ENCODE measurements at places on chromosomes 6 and 20.
A peak's percentile ranks its signal among the peaks of the same experiment; 100 is the strongest.

GRCh38 chr20:63096681-63097335, 90.0 kb upstream of the BHLHE23 start:
- peak; percentile 15 for DNase-seq

DNA sequence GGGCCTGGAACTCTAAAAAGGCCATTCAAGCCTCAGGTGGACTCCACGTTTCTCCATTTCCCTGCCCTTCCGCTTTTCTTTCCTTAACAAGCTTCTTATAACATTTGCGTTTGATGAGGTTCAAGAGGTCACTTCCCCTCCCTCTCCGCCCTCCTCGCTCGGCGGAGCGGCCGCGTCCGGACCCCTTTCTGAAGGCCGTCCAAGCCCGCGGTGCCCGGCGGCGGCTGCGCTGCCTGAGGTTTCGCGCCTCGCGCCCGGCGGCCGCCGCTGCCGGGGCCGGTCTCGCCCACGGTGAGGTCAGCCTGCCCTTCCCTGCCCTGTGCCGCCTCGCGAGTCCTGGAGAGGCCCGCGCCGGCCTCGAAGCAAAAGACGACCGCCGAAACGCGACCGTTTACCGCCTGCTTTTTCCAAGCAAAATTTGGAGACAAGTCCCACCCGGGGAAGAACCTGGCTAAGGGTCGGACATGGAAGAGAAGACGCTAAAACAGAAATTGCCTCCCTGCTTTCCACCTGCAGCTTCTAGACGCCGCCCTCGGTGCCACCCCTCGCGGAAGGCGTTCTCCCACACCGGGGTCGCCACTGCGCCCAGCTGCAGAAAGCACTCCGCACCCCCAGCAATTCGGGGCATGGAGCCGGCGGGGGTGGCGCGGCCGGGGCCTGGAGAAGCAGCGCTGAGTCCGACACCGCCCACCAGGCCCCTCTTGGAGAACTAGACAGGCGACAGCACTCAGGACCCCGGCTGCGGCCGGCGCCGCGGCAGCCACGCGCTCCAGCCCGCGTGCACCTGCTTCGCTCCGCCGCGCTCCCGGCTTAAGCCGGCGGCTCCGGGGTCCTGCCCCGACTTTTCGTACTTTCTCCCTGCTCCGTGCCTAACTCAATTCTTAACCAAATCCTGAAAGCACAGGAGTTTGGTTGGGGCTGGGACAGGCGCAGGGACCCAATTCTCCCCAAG, 11.0 kb upstream of the FOXF2 start:
- no peak for DNase-seq

DNA sequence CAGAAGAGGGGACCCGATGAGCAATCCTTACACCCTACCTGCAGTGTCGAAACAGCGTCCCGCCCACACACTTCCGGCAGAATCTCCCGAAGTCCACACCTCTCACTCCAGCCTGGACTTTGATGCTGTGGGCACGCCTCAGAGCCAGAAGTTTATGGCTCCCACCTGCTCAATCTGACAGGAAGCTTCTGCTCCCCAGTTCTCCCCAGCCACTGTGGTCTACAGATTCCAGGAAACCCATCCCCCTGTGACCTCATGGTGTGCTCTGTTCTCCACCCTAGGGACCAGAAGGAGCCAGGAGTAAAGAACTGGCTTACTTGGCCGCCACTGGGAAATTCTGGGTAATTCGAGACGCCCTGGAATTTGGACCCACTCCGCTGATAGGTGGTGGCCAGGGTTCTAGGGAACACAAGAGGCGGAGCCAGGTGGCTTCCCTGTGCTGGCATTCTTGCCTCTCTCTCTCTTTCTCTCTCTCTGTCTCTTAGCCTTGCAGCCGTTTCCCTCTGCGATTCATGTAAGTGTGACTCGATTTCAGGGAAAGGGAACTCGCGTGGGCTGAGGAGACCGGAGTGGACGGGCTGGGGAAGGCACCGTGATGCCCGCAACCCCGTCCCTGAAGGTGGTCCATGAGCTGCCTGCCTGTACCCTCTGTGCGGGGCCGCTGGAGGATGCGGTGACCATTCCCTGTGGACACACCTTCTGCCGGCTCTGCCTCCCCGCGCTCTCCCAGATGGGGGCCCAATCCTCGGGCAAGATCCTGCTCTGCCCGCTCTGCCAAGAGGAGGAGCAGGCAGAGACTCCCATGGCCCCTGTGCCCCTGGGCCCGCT, at the start of gene TRIM15:
TSS of gene TRIM15 (plus strand) at position 457 of the 828 bp plus-strand sequence. CDS start at position 596, 139 bp downstream.
- DNase-seq = no peak

DNA sequence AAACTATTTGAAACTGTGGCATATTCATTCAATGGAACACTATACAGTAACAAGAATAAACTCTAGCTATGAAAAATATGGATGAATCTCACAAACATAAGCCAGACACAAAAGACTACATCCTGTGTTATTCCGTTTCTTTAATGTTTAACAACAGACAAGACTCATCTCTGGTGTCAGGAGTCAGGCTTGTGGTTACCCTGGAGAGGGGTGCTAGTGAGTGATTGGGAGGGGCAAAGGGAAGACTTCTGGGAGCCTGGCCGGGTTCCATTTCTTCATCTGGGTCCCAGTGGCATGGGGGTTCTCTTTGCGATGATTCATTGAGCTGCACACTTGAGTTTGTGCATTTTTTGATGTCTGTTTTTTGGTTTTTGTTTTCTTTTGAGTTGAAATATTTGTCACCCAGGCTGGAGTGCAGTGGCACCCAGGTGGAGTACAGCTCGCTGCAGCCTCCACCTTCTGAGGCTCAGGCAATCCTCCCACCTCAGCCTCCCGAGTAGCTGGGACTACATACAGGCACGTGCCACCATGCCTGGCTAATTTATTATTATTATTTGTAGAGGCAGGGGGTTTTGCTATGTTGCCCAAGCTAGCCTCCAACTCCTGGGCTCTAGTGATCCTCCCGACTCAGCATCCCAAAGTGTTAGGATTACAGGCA, 21.2 kb upstream of the TTPAL start:
- no peak for DNase-seq

- DNase-seq = no peak
Observed at GRCh38 chr20:6680854-6681253, 86.6 kb upstream of the BMP2 start.

GRCh38 chr6:39924283-39924682, 10.0 kb downstream of the MOCS1 start:
- DNase-seq = no peak

- DNase-seq = no peak
Observed at GRCh38 chr20:31689141-31689540, 33.5 kb downstream of the BCL2L1 start.

- DNase-seq = no peak
Observed at GRCh38 chr6:47022191-47022590, 19.9 kb downstream of the ADGRF1 start.

- no peak for DNase-seq
Observed at GRCh38 chr20:11168026-11168425, 494.2 kb upstream of the JAG1 start.

DNA sequence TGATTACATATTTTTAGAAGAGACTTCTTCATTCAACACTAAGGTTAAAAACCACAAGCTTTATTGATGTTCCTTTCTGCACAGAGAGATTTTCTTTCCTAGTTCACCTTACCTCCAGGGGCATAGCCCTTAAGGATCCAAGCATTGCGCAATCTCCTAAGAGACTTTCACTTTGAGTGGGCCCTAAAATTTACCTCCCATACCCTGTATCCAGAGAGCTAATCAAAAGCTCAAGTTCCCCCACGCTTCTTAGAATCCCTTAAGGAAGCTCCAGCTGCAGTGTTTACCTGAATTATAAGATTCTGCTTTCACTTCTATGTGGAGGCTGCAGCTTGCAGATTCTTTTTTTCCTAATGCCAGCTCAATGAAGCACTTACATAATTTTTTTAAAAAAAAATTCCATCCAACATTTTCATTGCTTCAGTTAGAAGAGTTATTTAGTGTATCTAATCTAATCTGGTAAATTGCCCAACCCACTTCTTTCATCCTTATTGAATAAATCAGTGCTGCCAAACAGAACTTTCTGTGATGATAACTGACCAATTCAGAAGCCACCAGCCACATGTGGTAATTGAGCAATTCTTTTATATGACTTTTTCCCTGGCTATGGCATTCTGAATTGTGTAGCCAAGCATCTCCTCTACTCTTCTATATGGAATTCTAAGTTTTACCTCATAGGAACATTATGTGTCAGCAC, 24.6 kb upstream of the SPTLC3 start:
- DNase-seq = no peak

GRCh38 chr6:89260832-89261231, 43.7 kb upstream of the GABRR1 start:
- DNase-seq = no peak

- no peak for DNase-seq
Observed at GRCh38 chr20:6121504-6121903, 1.3 kb downstream of the FERMT1 start.

GRCh38 chr20:12773936-12774335, 234.8 kb upstream of the SPTLC3 start:
- no peak for DNase-seq

GRCh38 chr6:156980948-156981347, 203.8 kb downstream of the ARID1B start:
- DNase-seq = no peak

DNA sequence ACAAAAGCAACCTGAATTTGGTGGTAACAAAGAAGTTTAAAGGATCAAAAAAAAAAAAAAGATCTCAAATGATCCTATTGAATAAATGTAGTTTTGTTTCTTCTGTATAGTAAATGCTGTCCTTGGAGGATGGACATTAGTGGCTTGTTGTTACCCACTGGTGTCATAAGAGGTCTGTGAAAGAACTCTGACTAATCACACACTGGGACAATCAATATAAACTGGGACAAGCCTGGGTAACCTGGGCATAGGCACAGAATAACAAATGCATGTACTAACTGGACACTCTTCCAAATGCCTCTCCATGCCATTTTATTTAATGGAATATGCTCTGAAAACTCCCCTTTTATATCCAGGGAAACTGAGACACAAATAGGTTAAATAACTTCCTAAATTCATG, 241.4 kb downstream of the DOK5 start:
- DNase-seq = no peak

GRCh38 chr6:22112461-22112860, 184.4 kb downstream of the PRL start:
- no peak for DNase-seq

GRCh38 chr20:543369-544152, at the start of gene CSNK2A1:
CSNK2A1 (minus strand) TSS chr20:543790; CDS start chr20:508551, 35,239 bp downstream.
- DNase-seq = peak; percentile 98

- DNase-seq = no peak
Observed at GRCh38 chr6:149190224-149190831, 127.2 kb upstream of the TAB2 start.

DNA sequence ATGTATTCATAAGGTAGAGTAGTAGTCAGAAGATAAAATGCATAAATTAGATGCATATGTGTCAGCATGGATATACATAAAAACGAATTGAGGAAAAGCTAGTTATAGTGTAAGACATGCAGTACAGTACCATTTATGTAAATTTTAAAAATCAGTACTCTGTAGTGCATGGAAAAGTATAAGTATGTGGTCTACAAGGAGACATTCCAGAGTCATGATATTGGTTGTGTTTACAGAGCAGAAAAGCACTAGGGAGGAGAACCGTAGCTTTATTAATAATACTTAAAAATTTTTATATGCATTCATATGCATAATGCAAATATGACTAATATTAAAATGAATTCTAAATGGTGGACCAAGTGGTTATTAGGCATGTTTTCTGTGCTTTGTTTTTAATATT, 220.0 kb downstream of the ZFAND3 start:
- DNase-seq = no peak

GRCh38 chr6:108585359-108585758, 24.6 kb downstream of the FOXO3 start:
- no peak for DNase-seq

DNA sequence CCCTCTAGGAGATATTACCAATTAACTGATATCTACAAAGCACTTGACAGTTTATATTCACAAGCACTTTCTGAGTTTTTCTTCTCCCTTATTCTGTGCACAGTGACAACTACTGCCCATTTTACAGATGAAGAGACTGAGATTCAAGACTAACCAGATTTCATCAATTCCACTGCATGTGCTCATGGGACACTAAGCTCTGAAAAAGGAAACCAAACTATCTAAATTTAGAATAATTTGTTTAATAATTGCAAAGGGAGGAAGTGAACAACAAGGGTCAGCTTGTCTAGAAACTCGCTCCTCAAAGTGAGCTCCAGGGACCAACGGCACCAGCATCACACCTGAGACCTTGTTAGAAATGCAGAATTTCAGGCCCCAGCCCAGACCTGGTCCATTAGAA, 50.8 kb upstream of the MYLIP start:
- DNase-seq = no peak

- no peak for DNase-seq
Observed at GRCh38 chr20:20518263-20518662, 150.4 kb downstream of the INSM1 start.

GRCh38 chr6:31952140-31952805, 6.4 kb downstream of the CFB start:
- peak; percentile 55 for DNase-seq

DNA sequence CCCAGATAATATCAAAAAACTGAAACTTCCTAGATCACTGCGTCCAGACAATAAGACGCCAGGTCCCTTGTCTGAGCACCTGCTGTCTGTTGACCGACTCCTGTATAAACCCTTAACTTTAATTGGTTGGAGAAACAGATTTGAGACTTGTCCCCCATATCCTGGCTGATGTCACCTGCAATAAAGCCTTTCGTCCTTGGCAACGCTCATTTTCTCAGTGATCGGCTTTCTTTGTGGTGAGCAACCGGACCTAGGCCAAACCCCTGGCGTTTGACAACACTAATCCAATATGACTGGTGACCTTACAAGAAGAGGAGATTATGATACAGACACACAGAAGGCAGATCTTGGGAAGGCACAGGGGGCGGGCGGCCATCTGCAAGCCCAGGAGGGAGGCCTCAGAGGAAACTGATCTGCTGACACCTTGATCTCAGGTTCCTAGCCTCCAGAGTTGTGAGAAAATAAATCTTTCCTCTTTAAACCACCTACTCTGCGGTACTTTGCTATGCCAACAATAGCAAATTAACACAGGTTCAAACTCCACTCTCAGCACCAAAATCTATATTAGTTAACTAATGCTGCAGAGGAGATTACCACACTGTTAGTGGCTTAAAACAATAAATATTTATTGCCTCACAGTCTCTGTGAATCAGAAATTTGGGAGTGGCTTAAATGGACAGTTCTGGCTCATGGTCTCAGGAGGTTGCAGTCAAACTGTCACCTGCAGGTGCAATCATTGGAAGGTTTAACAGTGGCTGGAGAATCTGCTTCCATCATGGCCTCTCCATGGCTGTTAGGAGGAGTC, 178.7 kb downstream of the OTOR start:
- no peak for DNase-seq

DNA sequence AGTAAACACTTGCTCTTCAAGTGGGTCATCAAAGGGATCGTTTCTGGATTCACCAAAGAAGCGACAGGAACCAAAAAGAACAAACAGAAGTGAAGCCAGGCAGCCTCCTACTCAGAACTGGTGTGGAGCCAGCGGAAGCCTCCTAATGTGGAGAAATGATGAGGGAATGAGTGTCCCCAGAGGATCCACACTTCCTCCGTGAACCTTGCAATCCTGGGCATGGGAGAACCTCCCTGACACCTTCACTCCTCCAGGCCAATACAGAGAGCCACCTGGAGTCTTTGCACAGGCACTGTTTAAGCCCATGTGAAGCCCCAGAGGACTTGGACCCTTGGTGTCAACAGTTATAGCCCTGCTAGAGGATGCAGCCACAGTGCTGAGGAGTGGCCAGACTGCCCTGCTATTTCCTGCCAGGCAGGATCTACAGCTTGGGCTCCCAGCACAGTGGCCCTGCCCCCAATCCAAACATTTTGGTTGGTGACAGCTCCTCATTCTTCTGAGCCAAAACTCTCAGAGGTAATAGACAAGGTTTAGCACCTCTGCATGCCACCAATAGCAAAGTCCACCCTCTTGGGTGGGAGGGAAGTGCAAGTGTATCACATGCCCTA, 23.2 kb upstream of the SERINC1 start:
- DNase-seq = no peak

- DNase-seq = no peak
Observed at GRCh38 chr20:48064929-48065328, 279.6 kb upstream of the SULF2 start.
